Kasumi-1 (cell line): ENCODE measurements at places on chromosomes 1 and 21.

GRCh38 chr1:8043621-8044020 lies 17.5 kb upstream of the ERRFI1 start:
- no peak for DNase-seq

DNA sequence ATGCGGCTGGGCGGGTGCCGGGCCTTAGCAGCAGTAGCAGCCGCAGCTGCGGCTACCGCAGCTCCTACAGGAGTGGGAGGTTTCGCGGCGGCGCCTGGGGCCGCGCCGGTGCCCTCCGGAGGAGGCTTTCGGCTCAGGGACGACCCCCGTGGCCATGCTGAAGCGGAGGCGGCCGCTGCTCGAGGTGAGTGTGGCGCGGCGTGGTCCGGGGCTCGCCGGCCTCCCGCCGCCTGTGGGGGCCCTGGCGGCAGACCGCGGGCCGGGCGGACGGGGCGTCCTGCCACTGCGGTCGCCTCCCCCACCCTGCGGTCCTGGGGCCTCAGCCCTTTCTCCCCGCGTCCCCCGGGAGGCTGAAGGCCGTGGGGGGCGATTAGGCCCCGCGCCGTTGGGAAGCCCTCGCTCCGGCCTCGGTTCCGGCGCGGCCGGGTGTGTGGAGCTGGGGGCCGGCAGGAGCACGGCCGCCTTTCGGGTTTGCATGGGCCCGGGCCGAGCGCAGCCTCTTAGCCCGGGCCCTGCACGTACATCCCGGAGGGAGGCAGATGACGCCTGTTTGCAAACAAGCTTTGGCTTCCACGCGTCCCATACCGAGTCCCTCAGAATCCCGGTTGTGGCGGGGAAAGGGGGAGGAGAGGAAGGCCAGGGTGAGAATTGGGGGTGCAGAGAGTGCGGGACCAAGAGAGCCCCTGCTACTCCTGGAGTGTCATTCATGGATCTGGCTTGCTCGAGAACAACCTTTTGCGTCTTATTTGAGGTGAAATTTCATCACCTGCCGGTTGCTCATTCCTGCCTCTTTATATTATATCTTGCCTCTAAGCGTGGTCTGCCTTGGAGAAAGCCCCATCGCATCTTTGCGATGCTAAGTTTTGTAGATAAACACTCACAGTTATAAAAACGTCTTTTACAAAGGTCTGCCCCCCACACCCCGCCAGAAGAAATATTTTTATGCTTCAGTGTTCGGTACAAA lies 613 bp downstream of the ZFYVE9 start:
- peak; percentile 55 for DNase-seq

DNA sequence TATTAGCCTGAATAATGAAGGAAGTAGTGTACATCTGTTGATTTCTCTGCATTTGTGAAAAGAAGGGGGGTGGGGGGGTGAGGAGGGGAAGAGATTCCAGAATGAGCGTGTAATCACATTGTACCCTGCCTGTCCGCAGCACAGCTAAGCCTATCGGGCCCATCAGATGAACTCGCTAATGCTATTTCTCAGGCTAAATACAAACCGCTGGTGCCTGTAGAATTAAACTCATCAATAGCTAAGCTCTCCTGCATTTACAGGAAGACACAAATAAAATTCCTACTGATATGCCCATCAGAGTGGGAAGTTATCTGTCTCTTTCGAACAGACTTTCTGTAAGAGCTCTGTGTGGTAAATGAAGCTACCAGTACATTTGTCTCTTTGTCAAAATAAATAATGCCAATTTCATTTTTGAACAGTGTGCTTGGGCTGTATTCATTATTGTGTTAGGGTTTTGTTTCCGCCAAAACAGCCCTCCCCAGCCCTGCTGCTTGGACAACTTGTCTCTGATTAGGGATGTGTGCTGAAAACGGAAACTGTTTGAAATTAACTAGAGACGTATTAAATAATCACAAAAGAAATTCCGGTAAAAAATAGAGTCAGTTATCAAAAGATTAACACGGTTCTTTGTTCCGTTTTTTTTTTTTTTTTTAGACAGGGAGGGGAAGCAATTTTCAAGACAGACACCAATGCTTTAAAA lies 305.4 kb downstream of the TTLL7 start:
- DNase-seq, result no peak

- no peak for DNase-seq
Observed at GRCh38 chr1:109499081-109499480, 5.2 kb downstream of the CYB561D1 start.

DNA sequence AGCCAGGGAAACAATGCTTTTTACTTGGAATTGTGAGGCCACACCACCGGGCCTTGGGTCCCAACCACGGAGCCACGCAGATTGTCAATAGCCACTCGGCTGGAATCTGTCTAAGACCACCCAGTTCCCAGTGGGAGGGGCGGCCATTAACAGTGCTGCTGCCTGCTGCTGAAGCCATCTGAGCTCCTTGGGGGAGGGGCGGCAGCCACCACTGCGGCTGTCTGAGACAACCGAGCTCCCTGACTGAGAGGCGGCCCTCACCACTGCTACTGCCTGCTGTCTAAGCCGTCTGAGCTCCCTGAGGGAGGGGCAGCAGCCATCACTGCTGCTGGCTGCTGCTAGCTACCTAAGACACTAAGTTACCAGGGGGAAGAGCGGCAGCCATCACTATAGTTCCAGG lies 64.3 kb downstream of the DMRTA2 start:
- DNase-seq, result no peak

DNA sequence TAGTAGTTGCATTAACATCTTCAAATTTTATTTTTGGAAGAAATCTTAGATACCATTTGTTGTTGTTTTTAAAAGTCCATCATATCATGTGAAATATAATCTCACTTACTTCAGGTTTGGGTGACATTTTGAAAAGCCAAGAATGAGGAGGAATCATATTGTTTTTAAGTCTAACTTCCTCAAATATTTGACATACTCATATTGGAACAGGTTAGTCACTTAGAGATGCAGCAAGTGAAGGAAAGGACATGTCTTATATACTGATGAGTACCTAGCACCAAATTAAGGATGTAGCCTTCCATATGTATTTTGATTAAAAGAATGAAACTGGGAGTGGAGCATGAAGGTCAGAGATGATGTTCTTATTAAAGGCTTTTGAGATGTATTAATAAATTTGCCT lies 23.9 kb downstream of the GBP2 start:
- no peak for DNase-seq

DNA sequence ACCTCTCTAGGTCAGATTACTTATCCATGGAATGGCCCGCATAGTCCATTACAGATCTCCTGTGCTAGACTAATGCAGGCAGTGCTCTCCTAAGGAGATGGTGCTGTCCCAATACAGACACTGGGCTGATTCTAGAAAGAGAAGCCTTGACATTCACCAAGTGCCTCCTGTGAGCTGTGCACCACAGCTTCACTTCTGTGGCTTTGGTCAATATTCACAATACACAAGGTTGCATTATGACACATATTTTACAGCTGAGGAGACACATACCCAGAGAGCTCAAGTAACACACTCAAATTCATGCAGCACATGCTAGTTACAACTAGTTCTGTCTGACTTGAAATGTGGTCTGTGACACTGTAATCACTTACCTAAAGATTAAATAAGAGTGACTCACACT lies 59.4 kb upstream of the LRRC8B start:
- no peak for DNase-seq

DNA sequence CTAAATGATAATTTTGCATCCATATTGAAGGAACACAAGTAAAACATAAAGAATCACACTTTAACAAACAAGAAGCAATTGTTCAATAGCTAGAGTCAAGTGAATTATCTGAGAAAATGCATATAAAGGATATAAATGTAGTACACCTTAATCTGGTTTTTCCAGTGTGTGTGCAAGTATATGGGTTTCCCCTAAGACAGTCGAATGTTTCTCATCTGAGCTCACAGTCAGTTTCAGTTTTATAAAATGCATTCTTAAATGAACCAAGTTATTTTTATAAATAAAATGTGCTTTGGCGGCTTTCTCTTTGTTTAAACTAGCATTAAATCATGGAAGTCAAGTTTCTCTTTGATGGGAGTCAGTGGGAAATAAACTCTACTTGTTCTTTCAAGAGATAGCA lies 125.9 kb downstream of the PTPRC start:
- no peak for DNase-seq

GRCh38 chr21:46600978-46601377 lies 3.9 kb downstream of the S100B start:
- no peak for DNase-seq

GRCh38 chr1:169858467-169858866 lies 35.2 kb downstream of the SCYL3 start:
- no peak for DNase-seq

DNA sequence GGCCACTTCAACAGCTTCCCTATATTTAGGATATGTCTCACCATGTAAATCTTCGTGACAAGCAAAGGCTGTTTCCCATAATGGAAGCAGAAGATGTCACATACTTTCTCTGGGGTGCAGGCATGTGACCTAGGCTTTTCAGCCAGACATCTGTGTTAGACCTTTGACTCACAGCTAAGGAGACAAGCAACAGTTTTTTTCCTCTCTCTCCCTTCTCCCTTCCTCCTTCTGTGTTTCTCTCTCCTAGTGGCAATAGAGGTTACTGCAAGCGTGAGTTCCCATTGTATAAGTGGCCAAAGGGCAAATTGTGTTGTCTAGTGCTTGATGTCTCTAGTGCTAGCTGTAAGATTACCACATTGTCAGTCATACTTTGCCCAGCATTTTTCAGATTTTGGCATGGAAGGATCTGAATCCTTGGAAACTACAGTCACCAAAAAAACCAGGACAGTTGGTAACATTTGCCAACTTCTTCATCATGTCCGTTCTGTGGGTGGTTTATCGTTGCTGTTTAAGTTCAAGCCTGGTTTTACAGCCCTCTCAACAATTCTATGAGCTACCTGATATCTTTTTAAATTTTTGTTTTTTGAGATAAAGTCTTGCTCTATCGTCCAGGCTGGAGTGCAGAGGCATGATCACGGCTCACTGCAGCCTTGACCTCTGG lies 44.4 kb upstream of the RABGAP1L start:
- peak; percentile 80 for DNase-seq

DNA sequence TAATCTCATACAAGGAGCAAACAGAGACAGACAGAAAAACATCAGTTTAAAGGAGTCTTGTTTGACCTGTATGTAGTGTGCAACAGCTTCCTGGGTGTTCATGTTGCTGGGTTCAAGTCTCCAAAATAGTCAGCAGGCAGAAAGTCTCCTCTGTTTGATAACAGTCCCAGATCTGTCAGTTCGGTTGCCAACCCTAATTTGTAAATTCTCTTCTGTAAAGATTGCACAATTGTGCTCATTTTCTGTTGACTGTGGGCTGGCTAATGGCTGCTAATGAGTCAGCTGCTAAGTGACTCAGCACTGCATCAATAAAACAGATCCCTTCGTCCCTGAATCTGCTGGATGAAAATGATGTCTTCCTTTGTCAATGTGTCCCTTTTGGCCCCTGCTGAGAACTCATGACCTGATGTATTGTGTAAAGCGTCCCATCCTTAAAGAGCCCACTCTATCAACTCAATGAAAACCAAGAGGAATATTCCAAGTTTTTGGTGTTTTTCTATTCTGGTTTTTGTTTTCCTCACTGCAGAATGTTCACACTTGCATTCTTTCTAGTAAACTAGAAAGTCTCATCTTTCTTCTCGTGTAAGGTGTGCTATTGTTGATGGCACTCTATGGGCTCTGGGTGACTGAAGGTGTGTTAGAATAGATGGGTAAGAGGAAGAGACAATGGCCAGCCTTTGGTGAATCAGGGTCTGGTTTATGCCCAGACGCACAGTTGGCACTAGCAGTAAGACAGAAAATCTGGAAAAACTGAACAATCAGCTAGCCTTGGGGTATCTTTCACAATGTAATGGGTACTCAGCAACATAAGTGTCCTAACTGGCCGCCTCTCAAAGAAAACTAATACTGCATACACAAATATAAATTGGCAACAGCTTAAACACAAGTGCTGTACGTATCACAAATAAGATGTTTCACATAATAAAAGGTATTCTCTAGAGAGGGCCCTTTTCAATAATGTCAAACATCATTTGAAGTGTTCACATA lies 75.1 kb upstream of the SIPA1L2 start:
- peak; percentile 40 for DNase-seq

GRCh38 chr1:23168079-23168444 lies 594 bp downstream of the LUZP1 start:
- DNase-seq, result peak; percentile 50

- DNase-seq, result no peak
Observed at GRCh38 chr1:70767377-70767776, 280.2 kb downstream of the PTGER3 start.

- DNase-seq, result no peak
Observed at GRCh38 chr1:26097696-26098095, 13.9 kb upstream of the PDIK1L start.

DNA sequence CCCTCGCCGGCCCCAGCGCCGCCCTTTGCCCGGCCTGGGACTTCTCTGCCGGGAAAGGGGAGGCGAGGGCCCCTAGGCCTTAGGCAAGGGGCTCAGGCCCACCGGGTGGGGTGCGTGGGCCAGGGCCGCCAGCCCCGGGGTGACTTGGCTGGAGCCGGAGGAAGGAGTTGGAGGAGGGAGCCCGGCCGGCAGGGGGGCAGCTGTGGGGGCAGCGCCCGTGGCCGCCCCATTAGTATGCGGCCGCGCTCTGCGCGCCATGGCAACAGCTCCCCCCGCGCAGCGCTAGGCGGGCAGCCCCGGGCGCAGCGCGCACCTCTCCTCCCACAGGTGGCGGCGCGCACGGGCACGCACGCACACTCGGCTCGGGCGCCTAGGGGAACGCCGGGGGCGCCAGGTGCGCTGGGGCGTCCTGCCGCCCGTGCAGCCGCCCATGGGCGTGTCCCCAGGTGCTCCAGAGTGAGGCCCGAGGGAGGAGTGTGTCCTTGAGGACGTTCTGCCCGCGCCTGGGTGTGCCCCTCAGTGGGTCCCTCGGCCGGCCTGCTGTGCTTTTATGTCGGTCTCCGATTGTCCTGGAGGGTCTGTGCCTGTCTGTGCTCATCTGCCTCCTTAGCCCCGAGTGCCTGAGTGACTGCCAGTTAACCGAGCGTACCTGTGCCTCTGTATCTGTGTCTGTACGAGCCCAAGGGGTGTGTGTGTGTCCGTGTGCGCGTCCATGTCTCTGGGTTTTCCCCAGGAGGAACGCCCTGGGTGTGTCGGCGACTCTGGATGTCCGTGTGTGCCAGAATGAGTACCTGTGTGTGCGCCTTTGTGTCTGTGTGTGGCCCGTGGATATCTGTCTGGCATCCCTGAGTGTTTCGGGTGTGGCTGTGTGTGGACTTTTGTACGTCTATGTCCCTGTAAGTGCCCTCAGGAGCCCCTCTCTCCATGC lies 38.2 kb upstream of the WASF2 start:
- peak; percentile 38 for DNase-seq

- DNase-seq, result no peak
Observed at GRCh38 chr1:81156887-81157286, 643.8 kb upstream of the ADGRL2 start.

DNA sequence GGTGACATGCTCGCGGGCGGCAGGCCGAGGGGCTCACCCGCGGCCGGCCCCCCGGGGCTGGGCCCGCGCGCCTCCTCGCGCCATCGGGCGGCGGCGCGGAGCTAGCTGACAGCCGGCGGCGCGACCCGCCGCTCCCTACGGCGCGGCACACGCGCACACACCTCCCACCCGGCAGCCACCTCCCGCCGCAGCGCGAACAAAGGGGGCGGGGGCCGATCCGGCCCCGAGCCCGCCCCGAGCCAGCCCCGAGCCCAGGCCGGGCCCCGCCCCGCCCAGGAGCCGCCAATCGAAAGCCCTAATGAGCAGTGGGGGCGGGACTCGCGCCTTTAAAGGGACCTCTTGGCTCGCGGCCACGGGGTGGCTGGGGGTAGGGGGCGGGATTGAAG lies at the start of gene KIF21B:
Gene KIF21B (minus strand): TSS at position 198 of the 386 bp plus-strand sequence. CDS start 331 bp downstream, outside the sequence.
- DNase-seq, result peak; percentile 69

GRCh38 chr1:175191659-175192058 lies 917 bp downstream of the KIAA0040 start:
- DNase-seq, result no peak
